ENCODE measurements at places on chromosomes 3 and 15.

- no peak for DNase-seq
- H3K4me3 ChIP-seq: no peak overlapping the region
- H3K36me3 ChIP-seq: no peaks in the 10 kb centered on the region
- no peaks in the 10 kb centered on the region for H3K4me1 ChIP-seq
Measured at GRCh38 chr3:94887065-94887464, 824.2 kb downstream of the NSUN3 start.

- no peak for DNase-seq
- H3K36me3 ChIP-seq: no peaks in the 10 kb centered on the region
- no peak overlapping the region for H3K4me3 ChIP-seq
- H3K27ac ChIP-seq: no peak overlapping the region
Measured at GRCh38 chr3:169607949-169608348, 55.6 kb downstream of the MECOM start.

GRCh38 chr3:56005196-56005805 is 463.0 kb downstream of the ERC2 start:
- no peaks in the 10 kb centered on the region for H3K36me3 ChIP-seq
- no peak for DNase-seq
- no peak overlapping the region for H3K27ac ChIP-seq
- H3K4me3 ChIP-seq: no peak overlapping the region
- H3K4me1 ChIP-seq: no peaks in the 10 kb centered on the region

DNA sequence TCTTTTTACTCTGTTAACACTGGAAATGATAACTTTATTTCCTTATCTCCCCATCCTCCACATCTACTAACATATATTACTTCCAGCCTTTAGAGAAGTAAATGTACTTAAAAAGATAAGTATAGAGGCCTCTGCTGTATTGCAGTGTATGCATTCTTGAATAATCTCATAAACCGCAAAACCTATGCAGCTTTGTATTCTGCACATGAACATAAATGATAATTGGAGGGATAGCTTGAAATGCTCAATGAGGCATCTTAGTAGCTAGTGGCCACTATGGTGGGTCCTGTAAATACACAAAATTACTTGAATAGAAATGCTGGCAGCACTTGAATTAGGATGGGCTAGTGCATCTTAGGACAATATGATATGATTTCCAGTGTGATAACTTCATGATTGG is 77.0 kb downstream of the LYSMD4 start:
- H3K27me3 ChIP-seq: no peaks in the 10 kb centered on the region
- H3K4me3 ChIP-seq: no peak overlapping the region
- DNase-seq: no peak
- no peak overlapping the region for H3K27ac ChIP-seq

- no peak for DNase-seq
- no peak overlapping the region for H3K4me3 ChIP-seq
- no peak overlapping the region for H3K27ac ChIP-seq
- H3K36me3 ChIP-seq: no peaks in the 10 kb centered on the region
Measured at GRCh38 chr15:92430069-92430440, 36.4 kb downstream of the ST8SIA2 start.

DNA sequence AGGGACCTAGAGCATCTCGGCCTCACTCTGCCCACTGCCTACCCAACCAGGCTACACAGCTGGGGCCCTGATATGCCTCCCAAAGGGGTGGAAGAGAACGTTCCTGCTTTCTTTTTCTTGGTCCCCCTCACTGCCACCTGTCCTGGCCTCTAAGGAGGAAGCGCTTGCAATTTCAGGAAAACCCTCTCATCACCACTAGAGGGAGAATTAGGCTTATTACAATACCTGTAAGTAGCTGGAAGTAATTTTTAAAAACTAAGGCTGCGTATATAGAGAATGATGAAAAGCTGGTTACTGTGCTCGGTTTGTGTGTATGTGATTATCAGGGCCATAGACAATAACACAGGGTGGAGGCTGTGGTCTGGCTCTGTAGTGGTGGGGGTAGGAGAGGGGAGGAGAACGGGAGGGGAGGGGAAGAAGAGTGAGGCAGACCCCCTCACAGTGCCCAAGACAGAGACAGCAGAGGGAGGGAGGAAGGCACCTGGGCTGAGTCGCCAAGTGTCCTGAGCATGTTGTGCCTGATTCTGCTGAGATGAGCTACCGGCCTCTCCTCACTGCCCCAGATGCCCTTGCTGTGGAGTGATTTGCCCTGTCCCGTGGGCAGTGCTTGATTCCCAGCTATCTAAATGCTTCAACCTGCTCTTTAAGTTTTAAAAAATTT is 3.3 kb downstream of the GABRG3 start:
- no peaks in the 10 kb centered on the region for H3K4me1 ChIP-seq
- no peaks in the 10 kb centered on the region for H3K27me3 ChIP-seq
- H3K27ac ChIP-seq: no peak overlapping the region
- H3K36me3 ChIP-seq: no peaks in the 10 kb centered on the region
- DNase-seq: no peak

DNA sequence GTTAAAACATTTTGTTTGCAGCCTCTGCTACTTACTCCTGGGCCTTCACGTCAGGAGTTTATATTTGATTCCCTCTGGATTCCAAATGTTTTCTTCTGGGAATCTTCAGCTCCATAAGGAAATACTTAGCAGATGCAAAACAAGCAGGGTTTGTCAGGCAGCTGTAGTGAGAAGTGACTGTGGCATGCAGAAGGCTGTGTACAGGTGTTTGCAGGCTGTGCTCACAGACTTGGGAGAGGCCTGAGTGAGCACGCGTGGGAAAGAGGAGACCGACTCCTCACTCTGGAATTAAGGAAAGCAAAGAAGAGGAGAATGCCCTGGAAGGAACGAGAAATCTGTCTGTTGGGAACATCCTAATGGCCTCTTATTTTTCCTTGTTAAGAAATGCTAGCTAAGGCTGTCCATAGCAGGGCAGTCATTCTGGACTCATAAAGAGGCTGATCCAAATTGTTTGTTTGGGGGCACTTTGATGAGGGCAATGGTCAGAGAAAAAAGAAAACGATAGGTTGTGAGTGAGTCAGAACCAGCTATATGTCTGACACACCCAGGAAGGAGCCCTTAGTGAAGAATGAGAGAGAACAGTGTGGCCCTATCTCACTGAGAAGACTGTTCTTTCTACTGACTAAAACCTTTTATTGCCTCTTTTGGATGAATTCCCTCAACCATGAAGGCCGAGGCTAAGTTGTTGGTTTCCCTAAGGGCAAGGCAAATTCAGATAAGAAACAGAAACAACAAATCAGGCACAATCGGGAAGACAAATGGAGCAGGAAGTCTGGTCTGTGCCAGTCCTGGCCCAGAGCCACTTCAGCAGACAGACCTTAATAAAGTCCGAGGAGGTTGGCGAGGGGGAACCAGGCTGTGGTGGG is 82.6 kb downstream of the TGFBR2 start:
- peak overlapping the region; percentile 75 for H3K27ac ChIP-seq
- no peaks in the 10 kb centered on the region for H3K27me3 ChIP-seq
- peak overlapping the region; percentile 29 for H3K4me3 ChIP-seq
- DNase-seq: no peak
- peaks cover 40% of the 10 kb centered on the region for H3K4me1 ChIP-seq
- H3K36me3 ChIP-seq: peaks cover 9% of the 10 kb centered on the region

GRCh38 chr3:43175541-43175940 is 69.7 kb upstream of the POMGNT2 start:
- H3K4me1 ChIP-seq: no peaks in the 10 kb centered on the region
- no peaks in the 10 kb centered on the region for H3K36me3 ChIP-seq
- H3K27ac ChIP-seq: no peak overlapping the region
- no peaks in the 10 kb centered on the region for H3K27me3 ChIP-seq
- no peak for DNase-seq

GRCh38 chr3:154389861-154390260 is 40.1 kb downstream of the GPR149 start:
- DNase-seq: no peak
- H3K36me3 ChIP-seq: no peaks in the 10 kb centered on the region
- no peak overlapping the region for H3K27ac ChIP-seq

DNA sequence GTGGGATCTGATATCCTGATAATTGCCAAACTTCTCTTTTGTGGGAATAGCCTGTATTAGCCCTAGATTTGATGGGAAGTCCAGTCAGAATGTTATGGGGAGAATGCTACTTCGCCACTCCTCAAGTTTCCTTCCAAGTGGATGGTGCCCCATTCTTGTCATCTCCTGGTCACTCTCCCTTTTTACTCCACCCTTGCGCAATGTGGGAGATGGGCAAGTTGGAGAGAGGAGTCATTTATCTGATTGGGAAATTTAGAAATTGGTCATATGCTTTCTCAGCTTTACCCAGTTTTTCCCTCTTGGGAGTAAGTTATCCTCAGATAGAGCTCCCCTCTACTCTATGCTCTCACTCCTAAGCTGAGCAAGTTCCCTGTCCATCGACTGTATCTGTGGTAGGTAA is 14.4 kb downstream of the FANCD2OS start:
- no peak overlapping the region for H3K4me3 ChIP-seq
- no peak for DNase-seq
- H3K27ac ChIP-seq: no peak overlapping the region
- H3K4me1 ChIP-seq: no peaks in the 10 kb centered on the region
- H3K36me3 ChIP-seq: no peaks in the 10 kb centered on the region

DNA sequence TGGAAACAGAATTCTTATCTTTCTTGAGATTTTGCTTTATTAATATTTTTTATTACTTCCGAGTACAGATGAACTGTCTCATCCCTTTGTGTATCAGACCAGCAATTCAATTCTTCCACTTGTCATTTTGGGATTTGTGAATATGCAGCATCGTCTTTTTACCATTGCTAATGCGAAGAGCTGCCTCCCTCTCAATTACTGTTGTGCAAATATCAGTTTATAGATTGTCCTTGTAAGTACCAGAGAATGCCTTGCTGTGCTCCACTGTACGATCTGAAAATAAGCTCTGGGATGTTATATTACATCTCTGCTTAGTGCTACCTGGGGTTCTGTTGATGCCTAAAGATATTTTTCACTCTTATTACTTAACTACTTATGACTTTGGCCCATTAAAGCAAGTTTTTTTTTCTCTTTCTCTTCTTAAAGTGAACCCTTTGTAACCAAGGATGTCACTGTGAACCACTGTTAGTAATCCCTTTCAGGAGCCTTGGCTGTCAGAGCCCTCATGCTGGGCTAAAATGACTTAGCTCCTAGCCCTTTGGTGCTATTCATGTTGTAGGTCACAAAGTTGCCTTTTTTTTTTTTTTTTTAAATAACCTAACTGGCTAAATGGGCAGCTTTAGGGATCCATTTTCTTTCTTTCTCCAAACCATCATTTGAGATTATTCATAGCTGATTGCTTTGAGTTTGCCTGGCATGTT is 382.9 kb downstream of the FEZF2 start:
- H3K36me3 ChIP-seq: no peaks in the 10 kb centered on the region
- H3K27ac ChIP-seq: no peak overlapping the region
- no peaks in the 10 kb centered on the region for H3K27me3 ChIP-seq

DNA sequence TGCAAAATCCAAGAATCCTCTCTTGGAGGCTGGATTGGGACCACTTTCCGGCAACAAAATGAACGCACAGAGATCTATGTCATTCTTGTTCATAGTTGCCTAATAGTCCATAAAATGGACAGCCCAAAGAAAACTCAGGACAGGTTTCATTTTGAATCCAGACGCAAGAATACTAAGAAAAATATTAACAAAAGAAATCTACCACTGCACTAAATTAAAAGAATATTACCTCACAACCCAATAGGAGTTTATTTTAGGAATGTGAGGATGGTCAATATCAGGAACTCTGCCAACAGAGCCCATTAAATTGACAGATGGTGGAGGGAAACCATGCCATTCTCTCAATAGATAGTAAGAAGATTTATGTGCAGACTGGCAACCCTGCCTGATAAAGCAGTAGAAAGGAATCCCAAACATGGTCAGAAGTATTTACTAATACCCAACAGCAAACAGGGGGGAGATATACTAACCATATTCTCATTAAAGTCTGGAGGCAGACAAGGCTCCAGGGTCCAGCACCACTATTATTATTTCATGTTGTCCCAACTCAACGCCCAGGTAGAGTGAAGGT is 127.6 kb downstream of the SMAD6 start:
- no peak for DNase-seq
- H3K4me1 ChIP-seq: no peaks in the 10 kb centered on the region
- H3K4me3 ChIP-seq: no peak overlapping the region
- no peaks in the 10 kb centered on the region for H3K36me3 ChIP-seq

DNA sequence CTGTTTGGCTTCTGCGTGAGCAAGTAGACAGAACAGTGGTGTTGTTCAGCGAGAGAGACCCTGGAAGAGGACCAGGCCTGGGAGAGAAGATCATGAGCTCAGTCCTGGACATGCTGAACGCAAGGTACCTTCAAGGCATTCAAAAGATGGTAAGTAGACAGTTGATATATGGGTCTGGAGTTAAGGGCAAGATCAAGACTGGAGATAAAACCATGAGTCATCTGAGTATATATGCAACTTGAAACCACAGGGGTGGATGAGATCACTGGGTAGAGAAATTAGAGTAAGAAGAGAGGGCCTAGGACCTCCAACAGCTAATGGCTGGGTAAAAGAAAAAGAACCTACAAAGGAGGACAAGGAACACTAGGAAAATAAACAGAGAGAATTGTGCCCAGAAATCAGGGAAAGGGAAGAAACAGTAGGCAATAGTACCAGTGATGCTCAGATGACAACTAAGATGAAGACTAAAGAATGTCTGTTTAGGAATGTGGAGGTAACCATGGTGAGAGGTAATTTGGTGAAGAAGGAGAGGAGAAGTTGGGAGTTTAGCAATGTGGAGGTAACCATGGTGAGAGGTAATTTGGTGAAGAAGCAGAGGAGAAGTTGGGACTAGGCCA is 343.2 kb upstream of the ADAMTS9 start:
- H3K27me3 ChIP-seq: no peaks in the 10 kb centered on the region
- H3K27ac ChIP-seq: no peak overlapping the region
- no peaks in the 10 kb centered on the region for H3K4me1 ChIP-seq
- no peak for DNase-seq
- H3K4me3 ChIP-seq: no peak overlapping the region

GRCh38 chr15:100714749-100715342 is 112.5 kb downstream of the ASB7 start:
- no peak overlapping the region for H3K27ac ChIP-seq
- H3K27me3 ChIP-seq: no peaks in the 10 kb centered on the region
- no peak for DNase-seq
- no peaks in the 10 kb centered on the region for H3K36me3 ChIP-seq
- peaks cover 15% of the 10 kb centered on the region for H3K4me1 ChIP-seq

GRCh38 chr3:184460276-184460675 is 80.4 kb downstream of the CHRD start:
- no peaks in the 10 kb centered on the region for H3K36me3 ChIP-seq
- no peaks in the 10 kb centered on the region for H3K4me1 ChIP-seq
- no peak overlapping the region for H3K27ac ChIP-seq
- no peak for DNase-seq
- no peak overlapping the region for H3K4me3 ChIP-seq

Measured in thoracic aorta (tissue), 2 donors.